GM04503 (cell line): ENCODE measurements at places on chromosomes 3 and 15.
A peak's percentile ranks its signal among the peaks of the same experiment; 100 is the strongest.

GRCh38 chr15:62165793-62166375 is 799 bp upstream of the C2CD4B start:
- DNase-seq: no peak

- DNase-seq: no peak
These were observed 315.6 kb upstream of the NR2E3 start for GRCh38 chr15:71494563-71495397.

DNA sequence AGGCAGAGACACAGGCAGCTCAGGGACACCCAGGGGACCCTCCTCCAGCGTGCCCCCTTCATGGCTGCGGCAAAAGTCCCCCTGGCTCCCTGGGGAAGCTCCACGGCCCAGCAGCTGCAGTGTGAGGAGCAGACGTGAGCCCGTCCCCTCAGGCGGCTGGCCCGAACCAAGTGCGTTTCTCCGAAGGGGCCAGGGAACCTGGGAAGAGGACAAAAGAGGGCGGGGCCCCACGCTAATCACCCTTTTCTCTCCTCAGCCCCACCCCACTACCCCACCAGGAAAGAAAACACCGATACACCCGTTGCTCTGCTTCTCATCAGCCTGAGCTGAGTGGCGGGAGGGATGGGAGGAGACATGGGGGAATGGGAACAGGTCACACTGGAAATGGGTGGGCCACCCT is at the start of gene MUC4:
Gene MUC4 (minus strand): TSS at position 174 of the 400 bp plus-strand sequence. CDS start 112 bp downstream, at position 62.
- no peak for DNase-seq

DNA sequence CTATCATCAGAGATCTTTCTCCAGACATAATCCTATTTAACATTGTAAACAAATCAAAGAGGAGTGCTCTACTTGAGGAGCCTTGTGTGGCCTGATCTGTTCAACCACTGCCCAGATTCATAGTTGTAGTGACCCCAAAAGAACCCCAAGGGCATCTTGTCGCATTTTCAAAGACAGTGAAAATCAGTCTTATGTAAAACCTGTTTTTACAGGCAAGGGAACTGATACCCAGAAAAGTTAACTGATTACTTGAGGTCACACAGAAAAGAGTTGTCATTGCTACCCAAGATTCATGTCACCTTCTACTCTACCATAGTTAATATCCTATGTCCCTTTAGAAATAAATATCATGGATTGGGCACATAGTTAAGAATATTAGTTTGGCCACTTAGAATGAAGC is 40.5 kb upstream of the ARPP21 start:
- no peak for DNase-seq

GRCh38 chr3:130839813-130840212 is 54.1 kb upstream of the ATP2C1 start:
- no peak for DNase-seq

DNA sequence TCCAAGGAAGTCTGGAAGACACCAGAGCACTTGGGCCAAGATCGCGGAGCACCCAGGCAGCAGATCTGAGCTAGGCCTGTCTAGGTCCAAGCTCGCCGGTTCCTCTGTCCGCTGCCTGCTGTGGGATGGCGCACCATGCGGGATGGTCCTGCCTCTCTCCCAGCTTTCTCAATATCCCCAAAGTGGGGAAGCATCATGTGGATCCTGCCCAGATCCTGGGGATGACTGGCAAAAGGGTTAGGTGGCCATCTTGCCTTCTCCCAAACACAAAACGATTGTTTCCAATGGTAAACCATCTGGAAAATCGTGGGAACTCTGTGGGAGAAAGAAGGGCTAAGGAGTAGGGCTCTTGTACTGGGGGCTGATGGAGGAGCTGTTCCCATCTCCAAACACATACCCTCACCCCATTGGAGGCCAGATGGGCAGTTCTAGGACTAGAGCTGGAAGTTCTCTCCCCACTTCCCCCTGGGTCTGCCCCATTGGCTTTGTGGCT is 8.9 kb downstream of the PRKCD start:
- no peak for DNase-seq

DNA sequence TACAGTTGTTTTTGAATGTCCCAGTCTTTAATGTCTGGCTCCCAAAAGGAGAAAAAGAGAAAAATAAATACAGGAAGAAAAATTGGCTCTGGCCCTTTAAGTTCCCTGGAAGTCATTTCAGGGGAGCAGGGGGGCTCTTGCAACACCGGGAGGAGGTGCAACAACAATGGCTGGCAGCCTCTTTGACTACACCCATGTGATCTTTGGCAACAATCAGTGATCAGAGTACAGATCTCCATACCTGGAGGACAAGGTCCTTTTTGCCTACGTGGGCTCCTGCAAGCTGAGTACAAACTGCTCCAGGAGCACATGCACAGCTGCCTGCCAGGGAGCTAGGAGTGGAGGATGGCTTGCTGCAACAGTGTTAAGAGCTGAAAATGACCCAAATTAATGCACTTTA is 63.9 kb downstream of the GLCE start:
- DNase-seq: no peak

GRCh38 chr3:124373524-124373923 is 356.7 kb upstream of the UMPS start:
- no peak for DNase-seq

- DNase-seq: no peak
These were observed 329.8 kb downstream of the THSD4 start for GRCh38 chr15:71444866-71445590.

GRCh38 chr3:71432044-71432975 is 151.2 kb downstream of the FOXP1 start:
- DNase-seq: no peak

DNA sequence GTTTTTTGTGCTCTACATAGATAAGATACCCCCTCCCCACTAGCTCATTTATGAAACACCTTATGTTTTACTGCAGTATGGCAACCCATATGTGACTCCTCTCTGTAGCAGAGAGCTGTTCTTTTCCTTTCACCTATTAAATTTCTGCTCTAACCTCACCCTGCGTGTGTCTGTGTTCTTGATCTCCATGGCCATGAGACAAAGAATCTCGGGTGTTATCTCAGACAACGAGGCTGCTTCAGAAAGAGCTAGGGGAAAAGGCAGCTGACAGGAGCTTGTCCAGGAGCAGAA is 18.0 kb downstream of the CCR8 start:
- no peak for DNase-seq

GRCh38 chr3:127988770-127989557 is 63.3 kb upstream of the SEC61A1 start:
- DNase-seq: no peak

- no peak for DNase-seq
These were observed 61.2 kb downstream of the THBS1 start for GRCh38 chr15:39642011-39642640.

DNA sequence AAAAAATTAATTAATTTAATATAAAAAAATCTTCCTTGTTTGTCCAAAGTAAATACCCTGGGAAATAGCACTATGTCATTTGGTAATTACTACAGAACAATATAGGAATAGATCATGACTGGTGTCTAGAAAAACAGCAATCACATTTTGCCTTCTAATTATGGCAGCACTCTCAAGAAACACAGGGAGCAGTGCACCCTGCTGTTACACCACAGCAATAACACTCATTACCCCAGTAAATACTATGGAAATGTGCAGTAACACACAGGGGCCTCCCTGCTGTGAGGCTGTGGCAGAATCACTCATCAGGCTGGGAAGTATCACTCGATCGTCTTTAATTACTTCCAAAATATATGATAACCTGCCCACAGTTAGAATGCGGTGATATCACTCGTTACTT is 646.0 kb downstream of the TUSC7 start:
- no peak for DNase-seq

- DNase-seq: no peak
These were observed 346.7 kb downstream of the IL20RB start for GRCh38 chr3:137304313-137305056.

- DNase-seq: no peak
These were observed 278.9 kb downstream of the FEZF2 start for GRCh38 chr3:62094461-62094860.

- DNase-seq: no peak
These were observed 30.1 kb downstream of the ICE2 start for GRCh38 chr15:60448668-60449360.

DNA sequence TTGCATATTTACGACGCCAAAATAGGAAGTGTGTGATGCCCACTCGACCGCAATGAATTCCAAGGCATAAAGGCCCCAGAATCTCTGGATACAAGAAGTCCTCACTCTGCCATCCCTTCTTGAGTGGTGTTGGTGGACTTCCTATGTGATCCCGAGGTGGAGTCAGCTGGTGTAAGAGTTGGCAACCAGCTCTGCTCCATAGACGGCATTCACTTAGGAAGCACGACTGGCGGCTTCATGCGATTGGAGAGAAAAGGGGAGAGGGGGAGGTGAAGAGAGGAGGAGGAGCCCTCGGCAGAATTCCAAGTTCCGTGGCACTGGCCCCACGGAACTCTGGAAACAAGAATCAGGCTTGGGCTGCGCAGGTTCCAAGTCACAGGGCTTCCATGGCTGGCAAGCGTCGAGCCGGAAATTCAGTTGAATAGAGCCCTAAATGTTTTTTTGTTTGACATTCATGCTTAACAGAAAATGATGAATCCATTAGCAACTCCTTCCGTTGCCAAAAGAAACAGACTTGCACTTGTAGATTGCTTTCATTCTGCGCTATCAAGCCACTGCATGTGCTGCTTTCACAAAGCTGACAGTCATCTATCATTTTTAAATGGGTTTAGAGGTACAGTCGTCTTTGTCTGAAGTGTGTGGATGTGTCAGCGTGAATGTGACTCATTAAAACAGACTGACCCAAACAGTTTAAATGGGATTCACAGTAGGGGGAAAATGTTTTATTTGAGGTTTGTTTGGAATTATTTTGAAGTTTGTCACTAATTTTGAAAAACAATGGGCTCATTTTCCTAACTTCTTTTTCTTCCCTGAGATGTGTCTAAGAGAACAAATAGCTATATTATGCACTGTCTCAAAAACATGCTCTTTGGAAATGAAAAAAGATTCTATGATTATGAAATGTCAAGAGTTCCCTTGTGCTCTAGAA is 428.3 kb upstream of the ATP11B start:
- DNase-seq: no peak

DNA sequence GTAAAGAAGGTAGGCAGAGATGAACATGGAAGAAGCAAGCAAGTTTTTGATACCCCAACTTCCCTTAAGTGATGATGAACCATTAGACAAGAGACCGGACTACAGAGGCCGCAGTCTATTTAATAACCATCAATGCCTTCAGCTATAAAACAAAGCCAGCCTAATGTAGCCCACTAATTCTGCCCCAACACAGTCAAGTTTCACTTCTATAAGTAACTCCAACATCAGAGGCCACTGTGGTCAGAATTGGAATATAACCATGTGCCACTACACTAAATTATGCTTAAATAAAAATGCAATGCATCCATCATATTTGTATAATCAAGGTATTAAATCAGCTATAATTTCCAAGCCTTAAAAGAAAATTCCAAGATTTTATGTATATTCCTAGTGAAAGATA is 234.7 kb downstream of the FOXP1 start:
- no peak for DNase-seq

GRCh38 chr15:91946581-91947292 is 93.2 kb downstream of the SLCO3A1 start:
- DNase-seq: no peak

- peak; percentile 7 for DNase-seq
These were observed 41.9 kb upstream of the UBP1 start for GRCh38 chr3:33482111-33482521.

DNA sequence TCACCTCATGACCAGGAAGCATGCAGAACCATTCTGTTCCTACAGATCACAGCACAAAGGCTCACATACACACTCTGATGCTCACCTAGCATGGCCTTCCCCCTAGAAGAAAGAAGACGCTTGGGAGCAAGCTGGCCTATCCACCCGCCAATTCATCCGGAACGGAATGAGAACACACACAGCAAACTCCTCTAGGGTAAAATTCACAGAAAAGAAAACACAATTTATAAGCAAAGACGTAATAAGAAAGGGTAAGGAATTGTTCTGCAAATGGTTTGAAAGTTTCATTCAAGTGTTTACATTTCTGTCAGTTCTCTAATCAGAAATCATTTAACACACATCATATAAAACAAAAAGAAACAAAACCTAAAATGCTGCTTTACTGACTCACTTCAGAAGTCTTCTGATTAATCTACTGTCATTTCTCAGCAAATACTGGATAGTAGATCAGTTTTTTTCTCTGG is 218.1 kb downstream of the OSBPL10 start:
- DNase-seq: no peak

GRCh38 chr3:10983219-10983916 is 9.2 kb upstream of the SLC6A1 start:
- no peak for DNase-seq

- DNase-seq: no peak
These were observed 167.9 kb downstream of the BBX start for GRCh38 chr3:107690522-107691138.

DNA sequence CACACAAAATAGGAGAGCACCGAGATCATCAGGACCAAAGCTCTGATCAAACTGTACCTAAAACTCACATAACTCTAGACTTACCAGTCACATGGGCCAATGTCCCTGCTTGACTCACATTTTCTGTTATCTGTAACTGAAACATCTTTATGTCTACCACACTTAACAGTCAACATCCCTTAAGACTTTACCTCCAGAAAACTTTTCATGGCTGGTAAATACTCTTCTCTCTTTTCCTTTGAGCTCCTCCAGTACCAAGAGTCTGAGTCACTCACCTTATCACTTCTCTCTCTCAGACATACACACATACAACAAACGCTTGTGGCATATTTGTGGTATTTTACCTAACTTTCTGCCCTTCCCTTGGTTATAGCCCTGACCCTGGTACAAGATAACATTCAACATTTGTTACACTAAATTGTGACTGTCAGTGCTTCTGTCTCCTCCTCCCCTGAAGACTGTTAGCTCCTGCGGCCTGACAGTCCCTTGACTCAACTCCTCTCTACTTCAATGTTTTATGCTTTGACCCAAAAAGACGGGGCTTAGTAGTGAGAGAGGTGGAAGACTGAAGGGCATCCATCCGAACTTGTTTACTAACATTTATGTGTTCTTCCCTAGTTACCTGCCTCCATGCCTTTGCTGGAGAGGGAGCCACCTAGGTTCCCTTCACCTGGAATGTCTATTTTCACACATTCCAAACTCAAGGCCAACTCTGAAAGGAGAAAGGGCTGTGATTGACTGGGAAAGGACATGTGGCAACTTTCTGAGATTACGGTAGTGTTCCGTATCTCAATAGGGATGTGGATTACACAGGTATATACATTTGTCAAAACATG is 3.7 kb upstream of the EFHB start:
- DNase-seq: no peak
